ENCODE measurements at places on chromosomes 2 and 18.

GRCh38 chr2:80530442-80531064 lies 226.0 kb upstream of the LRRTM1 start:
- DNase-seq = no peak

DNA sequence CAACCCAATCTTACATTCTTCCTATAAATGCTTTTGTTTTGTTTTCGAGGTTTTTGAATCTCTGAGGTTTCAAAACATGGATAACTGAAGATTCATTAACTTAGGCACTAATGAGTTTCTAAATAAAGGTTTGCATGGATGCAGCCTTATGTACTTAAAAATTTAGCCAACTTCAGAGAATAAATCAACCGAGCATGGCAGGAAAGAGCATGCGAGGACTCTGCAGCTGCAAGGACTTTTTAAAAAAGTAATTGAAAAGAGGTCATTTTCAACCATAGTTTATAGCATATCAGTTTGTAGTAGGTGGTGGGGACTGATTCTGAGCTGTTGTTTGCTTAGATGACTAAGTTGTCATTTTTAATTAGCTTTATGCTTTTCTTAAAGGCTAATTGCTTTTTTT lies 567.0 kb upstream of the ZEB2 start:
- no peak for DNase-seq

DNA sequence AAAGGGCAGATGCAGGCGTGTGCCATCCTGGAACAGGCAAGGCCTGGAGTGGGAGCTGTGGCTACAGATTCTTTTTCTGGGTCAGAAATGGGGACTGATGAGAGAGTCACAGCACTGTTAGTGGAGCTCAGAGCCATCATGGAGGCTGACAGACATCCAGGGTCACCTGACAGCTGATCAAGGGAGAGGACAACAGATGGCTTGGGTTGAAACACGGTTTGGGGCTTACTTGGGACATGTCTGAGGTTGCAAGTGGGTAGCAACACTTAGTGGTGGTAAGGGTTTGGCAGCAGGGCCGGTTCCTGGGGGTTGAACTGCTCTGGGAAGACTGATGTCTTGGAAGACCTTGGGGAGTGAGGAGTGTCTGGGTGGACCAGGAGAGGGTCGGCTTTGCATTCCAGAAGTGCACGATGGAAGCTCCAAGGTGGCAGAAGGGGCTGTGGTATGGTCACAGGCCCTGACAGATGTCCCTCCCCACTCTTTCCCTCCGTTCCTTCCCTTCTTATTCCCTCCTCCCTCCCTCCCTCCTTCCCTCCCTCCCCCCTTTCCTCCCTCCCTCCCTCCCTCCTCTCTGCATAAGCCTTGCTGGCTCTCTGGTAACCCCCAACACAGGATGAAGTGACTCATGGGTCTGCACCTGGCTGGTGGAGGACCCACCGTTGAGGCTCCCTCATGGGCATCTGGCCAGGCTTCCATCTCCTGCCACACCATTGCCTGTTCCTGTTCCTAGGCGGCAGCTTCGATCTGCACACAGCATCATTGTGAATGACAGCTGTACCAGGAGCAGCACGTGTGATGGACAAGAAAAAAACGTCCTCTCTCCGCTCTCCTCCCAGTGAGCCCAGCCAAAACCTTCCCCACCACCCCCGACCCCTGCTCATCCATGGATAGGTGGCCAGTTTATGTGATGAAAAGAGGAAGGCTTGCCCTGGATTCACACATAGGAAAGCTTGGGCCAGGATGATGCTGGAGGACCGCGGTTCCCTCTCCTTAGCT lies 63.8 kb upstream of the RPL31 start:
- DNase-seq = no peak

GRCh38 chr2:132374151-132374550 lies 42.5 kb upstream of the GPR39 start:
- no peak for DNase-seq

- no peak for DNase-seq
Observed at GRCh38 chr2:217724471-217724870, 278.3 kb downstream of the TNS1 start.

DNA sequence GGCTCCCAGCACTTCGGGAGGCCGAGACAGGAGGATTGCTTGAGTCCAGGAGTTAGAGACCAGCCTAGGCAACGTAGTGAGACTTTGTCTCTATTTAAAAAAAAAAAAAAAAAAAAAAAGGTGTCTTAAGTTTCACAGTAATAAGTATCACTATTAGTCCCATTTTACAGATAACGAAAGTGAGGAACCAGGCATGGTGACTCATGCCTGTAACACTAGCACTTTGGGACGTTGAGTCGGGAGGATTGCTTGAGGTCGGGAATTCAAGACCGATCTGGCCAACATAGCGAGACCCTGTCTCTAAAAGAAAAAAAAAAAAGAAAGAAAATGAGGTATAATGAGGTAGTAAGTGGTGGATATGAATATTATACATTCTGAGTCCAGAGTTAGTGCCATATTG lies 2.5 kb downstream of the KCNJ13 start:
- no peak for DNase-seq

DNA sequence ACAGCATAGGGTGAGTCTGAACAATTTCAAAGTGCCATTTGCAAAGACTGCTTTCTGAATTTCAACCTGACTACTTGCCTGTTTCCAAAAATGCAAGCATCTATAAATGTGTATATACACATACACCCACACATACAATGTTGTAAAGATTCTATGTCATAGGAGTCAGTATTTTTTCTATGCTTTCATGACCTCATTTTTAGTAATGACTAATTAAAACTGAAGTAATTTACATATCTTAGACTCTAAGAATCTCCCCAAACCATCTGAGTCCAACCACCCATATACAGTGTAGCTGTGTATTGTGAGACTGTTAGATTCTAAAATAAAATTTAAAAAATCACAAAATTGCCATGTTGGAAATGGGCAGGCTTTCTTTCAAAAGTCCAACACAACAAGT lies 162.0 kb upstream of the STK17B start:
- no peak for DNase-seq

Measured in stimulated activated CD8-positive, alpha-beta memory T cell treated with anti-CD3 and anti-CD28 coated beads, Interleukin-7, amount 100 ng/mL, for 24 hours (primary cell).